ENCODE measurements at places on chromosomes 16 and 17. TPM values are rescaled to one million over a fixed set of nuclear protein-coding genes. Genes with fewer than 3 reads are reported as not detected.

DNA sequence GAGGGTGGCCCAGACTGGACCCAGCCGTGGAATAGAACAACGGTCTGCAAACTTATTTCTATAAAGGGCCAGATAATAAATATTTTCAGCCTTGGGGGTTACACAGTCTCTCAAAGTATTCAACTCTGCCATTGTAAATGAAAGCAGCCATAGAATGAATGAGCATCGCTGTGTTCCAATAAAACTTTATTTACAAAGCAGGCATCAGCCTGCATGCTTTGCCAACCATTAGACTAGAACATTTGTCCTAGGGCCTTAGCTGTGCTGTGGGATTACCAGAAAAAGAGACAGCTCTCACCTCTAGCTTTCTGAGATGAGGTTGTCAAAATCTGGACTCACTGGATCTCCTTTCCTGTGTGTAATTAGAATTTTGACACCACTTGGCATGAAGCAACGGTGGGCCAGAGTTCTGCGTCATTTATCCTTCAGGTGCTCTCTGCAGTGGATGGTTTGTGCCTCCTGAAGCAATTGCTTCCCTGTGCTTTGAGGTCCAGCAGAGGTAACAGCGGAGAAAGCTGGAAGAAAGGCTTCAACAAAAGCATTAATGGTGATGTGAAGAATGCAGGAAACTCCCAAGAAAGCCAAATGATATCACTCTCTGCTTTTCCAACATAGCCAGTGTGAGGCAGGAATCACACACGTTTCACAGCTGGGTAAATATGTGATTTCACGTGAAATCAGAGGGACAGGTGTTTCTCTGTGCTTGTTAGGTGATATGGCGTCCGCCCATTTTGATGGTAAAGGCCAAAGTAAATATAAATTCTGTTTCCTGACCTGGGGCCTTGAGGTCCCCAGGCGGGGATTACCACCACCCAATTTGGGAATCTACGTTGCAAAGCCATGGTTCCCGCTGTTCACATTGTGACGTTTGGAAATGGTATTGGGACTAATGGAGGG, 148.4 kb downstream of the PITPNC1 start:
- no peak for DNase-seq

DNA sequence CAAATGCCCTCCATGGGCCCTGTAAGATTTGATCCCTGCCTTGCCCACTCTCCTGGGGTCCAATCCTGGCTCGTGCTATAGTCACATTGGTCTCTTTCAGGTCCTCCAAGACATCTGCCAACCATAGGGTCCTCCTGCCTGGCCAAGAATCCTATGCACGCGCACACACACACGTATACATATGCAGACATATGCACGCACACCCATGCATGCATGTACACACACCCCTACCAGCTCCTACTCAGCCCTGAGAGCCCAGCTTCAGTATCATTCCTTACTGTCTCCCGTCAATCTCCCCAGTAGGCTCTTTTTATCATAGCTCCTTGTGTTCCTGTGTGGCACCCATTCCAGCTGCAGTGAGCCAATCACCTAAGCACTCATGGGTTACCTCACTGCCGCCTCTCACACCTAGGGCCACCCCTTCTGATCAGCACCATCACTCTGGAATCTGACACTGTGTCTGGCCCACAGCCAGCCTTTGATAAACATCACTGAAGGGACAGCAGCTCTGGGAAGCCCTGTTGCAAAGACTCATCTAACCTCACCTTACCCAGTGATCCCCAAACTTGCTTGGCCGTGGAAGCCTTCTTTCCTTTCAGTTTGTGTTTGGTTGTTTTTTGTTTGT, 7.9 kb upstream of the DNAH17 start:
- DNase-seq = no peak

DNA sequence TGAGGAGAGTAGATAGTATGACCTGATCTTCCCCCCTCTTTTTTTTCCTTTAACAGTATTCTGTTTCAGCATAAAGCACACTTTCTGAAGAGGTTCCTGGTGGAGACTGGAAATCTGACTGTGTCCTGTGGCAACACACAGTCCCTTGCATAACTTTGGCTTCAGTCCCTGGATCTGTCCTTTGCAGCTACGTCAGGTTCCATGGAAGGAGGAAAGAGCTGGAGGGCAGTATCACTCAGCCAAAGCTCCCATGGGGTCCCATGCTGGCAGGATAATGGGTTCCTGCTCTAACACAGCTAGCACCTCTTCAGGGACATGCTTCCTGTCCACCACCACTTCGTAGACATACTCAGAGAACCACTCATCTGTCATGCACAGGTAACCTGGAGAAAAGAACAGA, 13.3 kb upstream of the SLC6A4 start:
- no peak for DNase-seq

GRCh38 chr17:58488428-58488890, 251 bp upstream of the HSF5 start:
- no peak for DNase-seq

DNA sequence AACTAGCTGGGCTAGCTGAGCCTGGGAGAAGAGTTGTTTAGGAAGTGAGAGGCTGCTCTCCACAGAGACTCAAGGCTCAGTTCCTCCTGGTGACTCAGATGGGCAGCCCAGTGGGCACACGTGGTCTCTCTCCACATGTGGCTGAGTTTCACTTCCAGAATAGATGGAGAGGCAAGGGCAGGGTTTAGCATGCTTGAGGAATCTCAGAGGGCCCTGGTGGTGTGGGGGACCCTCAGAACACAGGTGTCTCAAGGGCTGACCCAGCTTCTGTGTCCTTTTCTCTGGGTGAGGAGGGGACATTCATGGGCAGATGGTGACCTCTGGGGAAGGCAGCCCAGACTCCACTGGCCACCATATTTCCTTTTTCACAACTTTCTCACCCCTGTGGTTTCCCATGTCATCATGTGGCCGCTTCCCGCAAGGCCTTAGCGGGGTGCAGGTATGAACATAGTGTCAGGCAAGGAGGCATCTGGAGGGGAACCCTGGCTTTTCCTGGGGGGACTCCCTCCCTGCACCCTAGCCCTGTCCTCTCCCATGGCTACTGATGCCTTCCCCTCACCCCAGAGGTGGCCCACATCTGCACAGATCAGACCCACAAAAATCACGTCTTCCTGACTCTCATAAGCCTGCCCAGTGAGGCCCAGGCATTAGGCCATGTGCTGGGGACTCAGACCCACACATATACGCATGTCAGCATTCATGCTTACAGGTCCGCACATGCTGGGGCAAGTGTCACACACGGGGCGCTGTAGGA, 3.3 kb downstream of the GRN start:
- DNase-seq = no peak

DNA sequence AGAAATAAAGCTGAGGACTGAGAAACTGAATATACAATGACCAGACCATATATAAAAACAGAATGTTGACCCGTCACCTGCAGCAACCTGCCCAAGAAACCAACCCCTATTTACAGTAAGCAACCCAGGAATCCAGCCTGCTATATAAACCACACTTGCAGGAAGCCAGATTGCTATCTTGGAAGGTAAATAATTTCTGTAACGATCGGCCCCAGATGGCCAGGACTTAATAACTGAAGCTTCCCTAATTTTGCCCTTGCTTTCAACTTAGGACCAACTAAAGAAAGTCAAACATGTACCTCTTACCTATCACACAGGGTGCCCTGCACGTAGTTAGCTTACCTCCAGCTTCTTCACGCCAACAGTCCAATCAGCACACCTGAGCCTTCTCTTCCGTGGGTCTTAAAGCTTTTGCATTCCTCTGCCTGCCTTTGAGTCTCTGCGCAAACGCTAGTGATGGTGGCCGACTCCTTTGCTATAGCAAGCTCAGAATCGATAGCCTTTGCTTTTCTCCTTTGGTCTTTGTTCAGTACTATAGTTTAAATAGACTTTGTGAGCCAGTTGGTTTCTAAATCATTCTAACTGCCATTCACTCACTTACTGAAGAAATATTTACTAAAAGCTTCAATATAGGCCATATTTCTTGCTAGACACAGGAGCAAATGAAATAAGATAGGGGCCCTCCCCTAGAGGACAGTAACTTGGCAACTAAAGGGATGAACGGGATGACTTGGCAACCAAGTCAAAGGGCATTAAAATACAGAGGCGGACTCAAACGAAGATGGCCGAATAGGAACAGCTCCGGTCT, 31.3 kb downstream of the MPHOSPH6 start:
- no peak for DNase-seq

GRCh38 chr16:56753410-56753809, 23.5 kb downstream of the NUP93 start:
- DNase-seq = no peak

- no peak for DNase-seq
These were observed 1.5 kb upstream of the PPP1R1B start for GRCh38 chr17:39625198-39625785.

DNA sequence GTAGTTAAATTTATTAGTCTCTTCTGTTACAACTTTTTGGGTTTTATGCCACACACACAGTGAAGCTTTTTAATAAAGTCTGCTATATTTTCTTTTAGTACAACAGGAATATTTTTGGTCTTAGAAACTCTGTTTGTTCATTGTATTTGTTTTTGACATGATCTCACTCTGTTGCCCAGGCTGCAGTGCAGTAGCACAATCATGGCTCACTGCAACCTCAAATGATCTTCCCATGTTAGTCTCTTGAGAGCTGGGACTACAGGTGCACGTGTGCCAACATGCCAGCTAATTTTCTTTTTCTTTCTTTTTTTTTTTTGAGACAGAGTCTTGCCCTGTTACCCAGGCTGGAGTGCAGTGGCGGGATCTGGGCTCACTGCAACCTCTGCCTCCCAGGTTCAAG, 27.1 kb downstream of the PPM1D start:
- DNase-seq = no peak

GRCh38 chr17:39213852-39214251, 11.9 kb downstream of the STAC2 start:
- DNase-seq = no peak

DNA sequence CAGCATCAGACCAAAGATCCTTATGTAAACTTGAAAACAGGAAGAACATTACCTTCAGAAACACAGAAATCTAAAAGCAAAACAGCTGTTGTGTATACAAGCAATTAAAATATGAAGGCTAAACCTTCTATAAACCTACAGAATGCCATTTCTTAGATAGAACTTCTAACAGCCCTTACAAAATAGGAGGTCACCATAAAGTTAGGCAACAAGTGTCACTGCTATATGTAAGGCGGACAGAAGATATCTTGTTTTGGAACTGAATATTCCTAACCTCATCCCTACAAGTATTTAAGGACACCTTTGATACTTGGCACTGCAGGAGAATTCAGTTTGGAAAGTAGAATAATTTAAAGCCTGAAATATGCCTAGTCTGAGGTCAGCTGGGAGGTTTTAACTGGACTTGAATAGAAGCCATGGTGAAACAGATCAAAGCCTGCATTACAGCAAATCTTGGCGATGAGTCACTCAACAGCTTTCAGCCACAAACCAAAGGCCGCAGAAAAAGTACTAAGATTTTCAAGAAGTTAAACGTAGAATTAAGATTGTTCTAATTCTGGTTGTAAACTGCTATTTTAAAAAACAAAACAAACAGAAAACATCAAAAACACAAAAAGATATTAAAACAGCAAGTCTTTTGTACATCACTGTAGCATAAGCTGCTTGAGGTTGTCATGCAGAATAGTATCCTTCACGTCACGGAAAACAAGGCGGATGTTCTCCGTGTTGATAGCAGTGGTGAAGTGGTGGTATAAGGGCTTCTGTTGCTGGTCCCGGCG, 42.7 kb downstream of the GNA13 start:
- no peak for DNase-seq

Gene SEPTIN12
- not detected for total RNA-seq

Gene ZPBP2
- total RNA-seq = not detected

Gene RTN4RL1
- total RNA-seq = 5.8 TPM

- no peak for DNase-seq
These were observed 94.9 kb downstream of the TMEM132E start for GRCh38 chr17:34673995-34674890.

DNA sequence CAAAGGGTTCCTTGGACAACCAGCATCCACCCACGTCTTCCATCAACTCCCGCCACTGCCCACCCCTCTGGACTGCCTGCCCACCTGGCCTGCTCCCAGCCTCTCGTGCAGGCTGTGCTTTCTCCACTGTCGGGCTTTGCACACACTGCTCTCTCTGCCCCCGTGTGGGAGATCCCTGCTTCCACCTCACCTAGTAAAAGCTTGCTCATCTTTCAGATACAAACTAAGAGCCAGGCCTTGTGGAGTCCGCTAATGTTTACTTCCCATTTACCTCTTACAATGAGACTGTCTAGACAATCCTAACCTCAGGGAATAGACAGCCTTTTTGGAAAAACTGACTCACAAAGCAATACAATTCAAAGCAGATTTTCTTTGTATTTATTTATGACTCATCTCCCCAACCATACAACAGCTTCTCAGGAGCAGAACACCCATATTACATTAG, 67.6 kb downstream of the USP31 start:
- DNase-seq = no peak

DNA sequence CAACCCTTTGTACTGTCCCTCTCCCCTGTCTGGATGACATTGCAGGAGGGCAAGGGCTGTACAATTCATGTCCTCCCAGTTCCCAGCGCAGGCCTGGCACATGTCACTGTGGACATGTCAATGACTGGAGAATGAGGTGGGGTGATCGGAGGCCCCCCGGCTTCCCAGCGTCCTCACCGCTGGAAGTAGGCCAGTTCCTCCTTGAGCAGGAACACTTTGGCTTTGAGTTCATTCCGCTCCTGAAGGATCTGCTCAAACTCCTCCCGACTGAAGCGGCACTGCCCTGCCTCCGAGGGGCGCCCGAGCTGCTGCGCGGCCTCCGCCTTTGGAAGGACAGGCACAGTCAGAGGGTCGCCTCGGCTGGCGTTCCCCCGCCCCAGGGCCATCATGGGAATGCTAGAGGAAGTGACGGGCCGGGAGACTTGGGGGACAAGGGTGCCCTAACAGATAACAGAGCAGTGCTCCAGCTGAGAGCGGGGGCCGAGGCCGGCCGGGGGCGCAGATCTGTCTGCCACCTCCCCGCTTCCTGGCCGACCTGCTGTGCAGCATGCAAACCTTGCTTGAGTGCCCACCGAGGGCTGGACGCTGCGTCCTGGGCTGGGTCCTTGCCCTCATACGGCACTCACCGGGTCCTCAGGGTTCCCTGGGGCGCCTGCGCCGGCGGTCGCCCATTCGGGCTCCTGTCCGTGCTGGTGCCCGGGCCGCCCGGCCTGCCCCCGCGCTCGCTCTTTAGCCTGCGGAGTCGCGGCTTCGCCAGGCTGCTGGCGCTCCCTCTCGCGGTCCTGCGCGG, 1.3 kb downstream of the RILP start:
- DNase-seq = peak; percentile 72

DNA sequence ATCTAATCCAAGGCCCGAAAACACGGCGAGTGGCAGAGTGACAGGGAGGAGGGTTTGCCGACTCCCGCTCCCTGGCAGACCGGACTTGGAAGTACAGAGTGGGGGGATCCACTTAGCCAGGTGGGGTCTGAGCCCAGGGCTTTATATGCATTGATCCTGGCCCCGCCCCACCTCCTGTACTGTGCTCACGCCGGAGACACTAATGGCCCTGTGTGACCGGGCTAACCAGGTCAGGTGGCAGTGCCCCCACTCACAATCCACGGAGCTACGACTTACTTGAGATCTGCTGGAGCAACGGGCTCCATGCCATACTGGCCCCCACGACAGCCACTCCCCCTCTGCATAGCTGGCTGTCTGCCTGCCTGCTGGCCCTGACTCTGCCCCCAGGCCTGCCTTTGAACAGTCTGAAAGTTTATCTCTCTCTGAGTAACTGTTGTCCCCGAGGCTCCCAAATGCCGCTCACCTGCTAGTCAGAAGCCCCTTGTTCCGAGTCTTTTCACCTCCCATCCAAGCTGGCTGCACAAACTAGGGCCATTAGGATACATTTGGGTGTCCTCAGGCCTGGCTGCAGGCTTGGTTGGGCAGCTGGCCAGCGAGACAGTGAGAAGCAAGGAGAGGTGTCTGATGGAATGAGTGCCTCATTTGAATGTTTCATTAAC, 28.0 kb downstream of the CACNA1G start:
- no peak for DNase-seq

Gene SLC5A11
- total RNA-seq = not detected

All from sciatic nerve (tissue), 2 donors.